ENCODE measurements at places on chromosomes 4 and X.
A peak's percentile ranks its signal among the peaks of the same experiment; 100 is the strongest.

DNA sequence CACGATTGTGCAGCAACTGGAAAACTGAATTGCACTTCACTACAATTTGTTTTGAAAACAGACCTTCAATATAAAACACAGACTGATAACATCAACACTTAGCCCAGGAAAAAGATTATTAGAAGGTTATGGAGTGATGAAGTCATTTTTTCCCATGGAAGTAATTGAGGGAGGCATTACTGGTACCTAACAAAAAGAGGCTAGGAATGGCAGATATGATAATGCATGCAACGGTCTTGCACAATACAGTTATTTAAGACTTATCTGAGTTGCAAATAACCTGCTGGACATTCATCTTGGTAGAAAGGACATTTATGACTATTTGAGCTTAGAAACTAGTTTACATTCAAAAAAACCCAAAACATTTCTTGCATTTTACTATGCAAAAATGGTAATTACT is 1031.9 kb downstream of the FAT4 start:
- no peak for DNase-seq

- DNase-seq, result no peak
Observed at GRCh38 chrX:10106806-10107205, 50.0 kb upstream of the CLCN4 start.

DNA sequence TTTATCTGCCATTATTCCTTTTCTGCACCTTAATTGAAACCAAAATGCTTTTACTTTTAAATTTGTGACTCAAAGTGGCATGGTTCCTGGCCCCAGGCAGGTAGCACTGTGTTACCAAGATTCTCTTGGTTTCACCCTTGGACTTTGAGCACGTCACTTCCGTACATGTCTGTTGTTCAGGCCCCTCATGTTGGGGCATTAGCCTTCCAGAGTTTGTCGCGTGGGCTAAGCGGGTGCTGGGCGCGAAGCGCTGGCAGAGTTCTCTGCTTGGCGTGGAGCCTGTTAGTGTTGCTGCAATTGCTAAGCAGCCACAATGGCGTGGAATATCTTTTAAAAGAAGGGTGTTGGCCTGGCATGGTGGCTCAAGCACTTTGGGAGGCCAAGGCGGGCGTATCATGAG is 14.0 kb upstream of the TADA2B start:
- DNase-seq, result no peak

GRCh38 chr4:86156531-86156930 is 203.3 kb downstream of the MAPK10 start:
- peak; percentile 10 for DNase-seq

- DNase-seq, result no peak
Observed at GRCh38 chr4:100696531-100696930, 178.7 kb upstream of the EMCN start.

- DNase-seq, result no peak
Observed at GRCh38 chr4:76235915-76236314, 15.6 kb upstream of the FAM47E start.

DNA sequence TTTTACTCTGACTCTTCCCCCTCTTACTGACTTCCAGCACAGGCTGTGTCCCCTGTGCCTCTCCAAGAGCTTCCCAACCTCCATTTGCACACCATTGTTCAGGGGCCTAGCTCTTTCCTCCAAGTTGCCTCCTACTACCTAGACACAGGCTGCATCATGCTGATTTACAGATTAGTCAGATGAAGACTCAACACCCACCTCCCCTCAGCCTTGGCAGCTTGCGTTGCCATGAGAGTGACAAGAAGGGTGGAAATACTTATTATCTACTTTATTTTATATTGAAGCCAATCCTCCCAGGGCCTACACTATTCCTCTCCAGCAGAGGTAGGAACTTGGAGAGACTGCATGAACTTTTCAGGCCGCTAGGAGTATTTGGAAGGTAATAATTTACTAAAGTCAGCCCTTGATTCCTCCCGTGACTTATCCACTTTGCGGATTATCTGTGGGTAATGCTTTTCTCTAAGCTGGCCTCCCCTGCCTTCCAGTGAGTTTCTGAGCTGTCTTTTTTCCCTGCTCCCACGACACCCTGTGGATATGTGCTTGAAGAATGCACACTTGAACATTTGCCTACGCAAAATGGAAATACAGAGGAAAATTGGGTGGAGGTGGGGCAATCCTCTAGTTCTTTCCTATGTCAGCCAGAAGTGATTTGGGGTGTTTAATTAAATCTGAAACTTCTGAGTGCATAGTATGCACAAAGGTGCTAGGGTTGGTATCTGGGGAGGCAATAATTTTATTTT is 74.1 kb upstream of the TMEM164 start:
- DNase-seq, result no peak

- no peak for DNase-seq
Observed at GRCh38 chr4:40192114-40193015, 4.5 kb upstream of the RHOH start.
